Stimulated activated CD4-positive, alpha-beta T cell treated with anti-CD3 and anti-CD28 coated beads, TNF-alpha, amount 100 ng/mL, for 48 hours (primary cell): ENCODE measurements at places on chromosomes 1 and 21.

DNA sequence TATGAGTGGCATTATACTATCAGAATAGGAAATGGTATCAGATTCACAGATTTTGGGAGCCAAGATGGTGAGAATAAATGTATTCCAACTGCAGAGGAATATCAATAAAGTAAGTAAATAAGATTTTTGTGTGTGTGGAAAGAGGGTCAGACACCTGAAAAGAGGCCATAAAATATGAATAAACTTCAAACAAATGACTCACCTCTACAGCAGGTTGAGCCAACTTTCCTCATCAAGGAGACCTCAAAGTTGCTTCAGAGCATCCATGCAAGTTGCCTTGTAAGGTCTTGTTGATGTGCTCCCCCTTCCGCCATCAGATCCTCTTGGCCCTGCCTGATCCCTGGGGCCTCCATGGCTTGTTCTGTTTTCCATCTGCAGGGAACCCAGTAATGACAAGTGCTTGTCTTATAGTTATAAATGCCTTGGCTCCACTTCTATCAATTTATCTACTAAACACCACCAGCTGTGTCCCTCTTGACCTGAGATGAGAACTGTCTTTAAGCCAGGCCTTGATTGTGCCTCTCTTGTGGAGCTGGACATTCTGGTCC is 775.6 kb downstream of the LTN1 start:
- no peak for DNase-seq

GRCh38 chr1:65791396-65791795 is 1.3 kb upstream of the PDE4B start:
- DNase-seq: no peak

DNA sequence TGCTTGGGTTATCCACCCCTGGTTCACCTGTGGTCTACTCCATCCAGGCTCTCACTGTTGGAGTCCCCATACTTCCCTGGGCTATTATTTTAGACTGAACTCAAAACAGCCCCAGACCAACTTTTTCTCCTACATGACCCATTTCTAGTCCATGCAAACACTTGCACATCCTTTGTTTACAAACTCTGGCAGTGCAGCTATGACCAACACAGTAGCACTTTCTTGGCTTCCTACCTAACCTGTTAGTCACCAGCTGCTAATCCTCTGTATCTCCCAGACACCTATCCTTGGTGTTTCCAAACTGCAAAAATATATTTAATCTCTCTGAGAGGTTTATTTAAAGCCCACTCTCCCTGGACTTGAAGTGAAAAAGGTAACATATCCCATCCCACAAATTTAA is 90.8 kb downstream of the DDAH1 start:
- no peak for DNase-seq

DNA sequence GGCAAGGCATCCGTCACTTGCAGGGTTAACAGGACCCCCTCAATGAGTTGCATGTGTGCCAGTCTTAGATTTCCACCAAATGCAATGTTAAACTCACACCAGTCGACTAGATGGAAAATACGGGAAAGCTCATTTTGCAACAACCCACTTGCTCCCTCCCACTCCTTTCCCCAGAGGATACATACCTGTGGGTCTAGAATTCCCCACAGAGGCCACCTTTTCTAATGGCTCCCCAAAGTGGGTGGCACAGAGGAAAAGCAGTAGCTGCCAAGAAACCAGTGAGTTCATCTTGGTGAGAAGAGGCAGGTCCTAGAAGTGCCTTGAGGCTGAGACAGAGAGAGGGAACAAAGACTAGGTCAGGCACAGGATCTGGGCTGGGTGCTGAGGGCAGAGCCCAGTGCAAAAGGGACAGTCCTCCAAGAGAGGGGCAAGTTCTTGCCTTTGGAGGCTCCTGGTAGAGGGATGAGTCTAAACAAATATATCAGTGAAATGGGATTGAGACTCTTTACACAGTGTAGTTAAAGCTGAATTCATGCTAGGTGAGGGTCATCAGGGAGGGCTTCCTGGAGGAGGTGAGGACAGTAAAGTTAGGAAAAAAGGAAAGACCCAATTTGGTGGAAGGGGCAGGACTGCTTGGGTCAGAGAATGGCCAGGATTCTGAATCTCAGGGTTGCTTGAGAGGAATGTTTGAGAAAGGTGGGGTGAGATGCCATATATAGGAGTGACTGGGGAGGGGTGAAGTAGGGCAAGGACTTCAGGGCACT is 3.5 kb downstream of the KISS1 start:
- DNase-seq: no peak

GRCh38 chr1:152029144-152029928 is 7.5 kb downstream of the S100A11 start:
- no peak for DNase-seq
